ENCODE measurements at places on chromosomes 6 and 20. TPM values are rescaled to one million over a fixed set of nuclear protein-coding genes. Genes with fewer than 3 reads are reported as not detected.

DNA sequence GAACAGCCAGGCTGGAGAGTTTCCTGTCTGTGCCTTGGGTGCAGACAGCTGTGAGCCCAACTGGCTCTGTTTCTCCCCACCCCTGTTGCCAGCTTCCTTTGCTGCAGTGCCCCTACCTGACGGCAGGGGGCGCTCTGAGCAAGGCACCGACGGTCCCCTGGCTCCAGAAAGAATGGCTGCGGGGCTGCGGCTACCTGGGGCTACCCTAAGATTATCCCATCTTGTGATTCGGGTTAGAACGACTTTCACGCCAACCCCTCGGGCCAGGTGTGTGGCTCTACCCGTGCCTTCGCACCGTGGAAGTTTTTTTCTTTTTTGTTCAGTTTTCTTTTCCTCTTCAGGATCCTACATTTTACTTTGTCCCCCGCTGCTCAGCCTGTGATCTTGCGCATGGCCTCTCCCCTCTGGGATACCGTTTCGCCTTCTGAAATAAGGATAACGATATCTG, 33.4 kb upstream of the AAR2 start:
- DNase-seq = no peak

DNA sequence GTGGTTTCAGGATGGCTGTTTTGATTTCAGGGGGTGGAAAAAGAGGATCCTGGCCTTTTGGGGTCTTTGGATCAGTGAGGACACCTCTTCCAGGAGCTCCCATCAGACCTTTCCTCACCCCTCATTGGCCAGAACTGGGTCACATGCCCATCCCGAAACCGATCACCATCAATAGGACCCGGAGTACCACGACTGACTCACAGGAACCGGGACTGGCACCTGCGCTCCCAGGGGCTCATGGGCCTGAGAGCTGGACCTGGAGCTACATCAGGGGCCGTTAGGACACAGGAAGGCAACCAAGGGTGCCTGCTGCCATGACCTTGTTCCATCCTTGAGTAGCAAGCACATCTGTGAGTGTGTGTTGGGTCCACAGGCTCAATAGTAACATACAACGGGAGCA, 180.4 kb downstream of the BMP7 start:
- no peak for DNase-seq

DNA sequence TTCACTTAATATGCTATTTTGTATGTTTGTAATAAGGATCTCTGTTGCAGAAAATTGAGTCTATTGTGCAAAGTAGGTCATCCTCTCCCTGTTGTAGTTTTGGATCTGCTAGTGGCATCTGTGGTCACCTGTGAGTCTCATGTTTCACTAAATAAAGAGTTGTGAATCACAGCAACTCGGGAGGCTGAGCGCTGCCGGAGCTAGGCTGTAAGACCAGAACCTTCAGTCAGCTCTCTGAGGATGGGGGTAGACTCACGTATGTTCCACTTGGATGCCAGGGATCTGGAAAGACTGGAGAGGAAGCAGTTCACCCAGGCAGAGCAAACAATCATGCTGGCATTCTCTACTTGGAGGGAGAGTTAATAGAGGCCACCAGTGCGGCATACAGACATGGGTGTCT, 187.3 kb upstream of the FOXA2 start:
- no peak for DNase-seq

OR2H1 gene
- under 0.01 TPM for total RNA-seq

GRCh38 chr20:64161356-64162238, 2.7 kb upstream of the MYT1 start:
- peak; percentile 58 for DNase-seq

- no peak for DNase-seq
Measured at GRCh38 chr6:18070486-18070885, 52.0 kb downstream of the NHLRC1 start.

GRCh38 chr20:61317966-61318530, 66.0 kb downstream of the CDH4 start:
- DNase-seq = no peak

- DNase-seq = no peak
Measured at GRCh38 chr6:37784585-37784967, 35.0 kb upstream of the ZFAND3 start.

GRCh38 chr6:136950436-136951126, 28.5 kb downstream of the SLC35D3 start:
- DNase-seq = no peak

EYA4 gene
- total RNA-seq = under 0.01 TPM

DNA sequence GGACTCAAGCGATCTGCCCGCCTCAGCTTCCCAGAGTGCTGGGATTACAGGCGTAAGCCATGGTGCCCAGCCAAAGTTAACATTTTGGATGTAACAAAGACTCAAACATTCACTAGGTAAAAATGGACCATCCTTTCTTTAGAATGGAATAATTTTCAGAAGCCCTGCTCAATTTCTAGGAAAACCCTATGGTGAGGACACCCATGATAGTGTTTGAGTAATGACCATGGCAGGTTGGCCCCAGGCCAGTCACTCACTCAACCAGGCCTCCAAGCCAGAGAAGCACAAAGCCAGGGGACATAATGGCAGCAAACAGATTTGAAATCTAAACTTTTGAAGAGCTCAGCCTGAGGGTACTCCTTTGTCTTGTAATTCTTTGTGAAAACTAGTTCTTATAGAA, 59.9 kb upstream of the GPR6 start:
- DNase-seq = no peak

PPIL6 gene
- total RNA-seq = 0.76 TPM

DNA sequence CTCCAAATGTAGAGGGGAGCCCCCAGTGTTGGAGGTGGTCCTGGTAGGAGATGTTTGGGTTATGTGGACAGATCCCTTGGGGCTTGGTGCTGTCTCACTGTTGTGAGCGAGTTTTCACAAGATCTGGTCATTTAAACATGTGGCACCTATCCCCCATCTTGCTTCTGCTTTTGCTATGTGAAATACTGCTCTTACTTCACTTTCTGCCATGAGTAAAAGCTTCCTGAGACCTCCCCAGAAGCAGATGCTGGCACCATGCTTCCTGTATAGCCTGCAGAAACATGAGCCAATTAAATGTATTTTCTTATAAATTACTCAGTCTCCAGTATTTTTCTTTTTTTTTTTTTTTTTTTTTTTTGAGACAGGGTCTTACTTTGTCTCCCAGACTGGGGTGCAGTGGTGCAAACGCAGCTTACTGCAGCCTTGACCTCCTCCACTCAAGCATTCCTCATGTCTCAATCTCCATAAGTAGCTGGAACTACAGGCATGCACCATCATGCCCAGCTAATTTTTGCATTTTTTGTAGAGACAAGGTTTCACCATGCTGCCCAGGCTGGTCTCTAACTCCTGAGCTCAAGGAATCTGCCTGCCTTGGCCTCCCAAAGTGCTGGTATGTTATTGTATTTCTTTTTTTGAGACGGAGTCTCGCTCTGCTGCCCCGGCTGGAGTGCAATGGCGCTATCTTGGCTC, 177.1 kb downstream of the ALDH8A1 start:
- no peak for DNase-seq

DNA sequence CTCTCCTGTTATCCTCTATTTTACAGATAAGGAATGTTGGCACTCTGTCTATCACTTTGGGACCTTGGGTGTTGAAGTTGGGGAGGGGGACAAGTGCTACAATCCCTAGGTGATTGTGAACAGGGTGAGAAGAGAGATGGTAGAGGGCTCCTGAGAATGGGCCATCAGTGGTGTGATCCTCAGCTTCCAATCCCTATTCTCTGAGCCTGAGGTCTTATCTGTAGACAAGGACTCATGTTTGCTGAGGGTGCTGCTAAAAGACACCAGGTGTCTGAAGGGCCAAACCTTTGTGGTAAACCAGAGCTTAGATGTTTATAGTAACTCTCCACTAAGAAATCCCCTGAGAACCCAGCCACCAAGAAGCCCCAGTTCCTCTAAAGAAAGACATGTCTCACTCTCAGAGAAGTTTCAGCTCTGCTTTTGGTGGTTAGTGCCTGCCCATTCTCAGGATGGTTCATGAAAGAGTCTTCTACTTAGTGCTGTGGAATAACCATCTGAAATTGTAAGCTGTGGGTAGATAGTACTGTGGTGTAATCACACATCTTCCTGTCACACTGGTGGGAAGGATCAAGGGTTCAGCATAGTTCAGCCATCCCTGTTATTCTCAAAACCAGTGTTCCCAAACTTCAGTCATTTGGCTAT, 58.2 kb upstream of the IL20RA start:
- DNase-seq = no peak

- DNase-seq = no peak
Measured at GRCh38 chr20:51144476-51144875, 121.6 kb upstream of the KCNG1 start.

TCF21 gene
- total RNA-seq = not detected

DNA sequence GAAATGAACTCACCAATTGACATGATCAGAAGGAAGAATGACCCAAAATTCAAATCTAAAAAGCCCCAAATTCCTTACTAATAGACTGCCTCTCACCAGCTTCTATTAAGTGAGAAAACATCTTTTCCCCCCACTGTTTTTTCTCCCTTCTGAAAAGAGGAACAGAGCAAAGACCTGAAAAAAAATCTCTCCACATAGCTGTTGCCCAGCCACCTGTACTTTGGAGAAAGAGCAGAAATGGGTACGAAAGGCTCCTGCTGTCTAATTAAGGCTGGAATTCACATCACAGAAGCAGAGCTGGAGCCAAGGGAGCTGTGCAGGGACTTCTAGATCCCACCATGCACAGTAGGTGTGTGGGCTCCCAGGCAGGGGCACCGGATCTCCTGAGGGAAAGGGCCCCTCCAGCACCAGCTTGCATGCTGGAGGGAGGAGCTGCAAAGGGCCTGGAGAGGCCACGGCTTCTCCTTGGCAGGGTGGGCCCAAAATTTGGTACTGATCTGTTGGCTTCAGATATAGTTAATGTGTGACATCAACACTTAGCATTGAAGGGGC, 73.2 kb upstream of the DUSP22 start:
- DNase-seq = no peak

DNA sequence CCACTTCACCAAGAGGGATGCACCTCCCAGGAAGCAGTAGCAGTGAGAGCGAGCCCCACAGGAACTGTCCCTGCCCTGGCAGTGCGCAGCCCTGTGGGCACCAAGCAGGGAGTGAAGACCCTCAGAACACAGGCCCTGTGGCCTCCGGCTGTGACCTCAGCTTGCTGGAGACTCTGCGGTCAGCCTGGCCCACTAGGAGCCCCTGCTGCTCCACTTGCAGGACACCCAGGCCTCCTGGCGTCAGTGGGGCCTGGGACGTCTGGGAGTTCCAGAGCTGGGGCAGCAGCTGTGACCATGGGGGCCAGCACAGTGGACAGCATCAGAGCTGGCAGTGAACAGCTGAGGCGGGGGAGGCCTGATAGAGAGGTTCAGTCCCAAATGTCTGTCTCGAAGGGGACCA, 28.3 kb downstream of the PXDC1 start:
- DNase-seq = no peak

DNA sequence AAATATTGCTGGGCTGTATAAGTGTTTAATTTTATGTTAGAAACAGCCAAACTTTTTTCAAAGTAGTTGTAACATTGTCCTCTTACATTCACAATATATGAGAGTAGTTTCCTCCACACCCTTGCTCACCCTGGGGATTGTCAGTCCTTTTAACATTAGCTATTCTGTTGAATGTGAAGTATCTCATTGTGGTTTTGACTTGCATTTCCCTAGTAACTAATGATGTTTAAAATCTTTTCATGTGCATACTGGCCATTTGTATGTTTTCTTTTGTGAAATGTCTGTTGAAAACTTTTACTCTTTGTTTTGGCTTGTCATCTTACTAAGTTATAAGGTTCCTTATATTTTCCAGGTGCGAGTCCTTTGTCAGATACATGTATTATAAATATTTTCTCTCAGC, 32.9 kb downstream of the TRIM38 start:
- DNase-seq = no peak

LAMA5 gene
- 18.6 TPM for total RNA-seq

GRCh38 chr6:56581296-56581925, 61.3 kb downstream of the DST start:
- DNase-seq = no peak

DNA sequence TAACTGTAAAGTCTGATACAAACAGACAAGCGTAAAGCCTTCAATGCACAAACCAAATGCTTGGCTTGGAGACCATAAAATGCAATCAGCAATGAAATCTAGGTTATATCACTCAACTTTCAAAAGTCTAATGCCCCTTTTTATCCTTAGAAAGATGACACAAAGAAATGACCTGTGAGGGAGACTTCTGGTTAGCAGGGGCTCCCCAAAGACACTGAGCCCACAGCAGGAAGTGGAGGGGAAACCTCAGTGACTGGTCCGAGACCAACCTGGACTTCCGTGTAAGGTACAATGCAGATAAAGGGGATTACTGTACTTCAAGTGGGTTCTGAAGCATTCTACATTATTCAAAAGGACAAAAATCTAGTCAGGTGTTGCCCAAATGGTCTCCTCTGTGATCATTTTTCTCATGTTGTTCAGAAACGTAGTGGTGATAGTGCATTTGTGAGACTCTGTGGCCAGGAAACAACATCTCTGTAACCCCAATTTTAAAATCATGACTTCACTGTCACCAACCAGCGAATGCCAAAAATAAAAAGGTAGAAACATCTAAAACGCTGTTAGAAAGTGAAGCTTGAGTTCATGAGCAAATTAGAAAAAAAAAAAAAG, 88.2 kb downstream of the HIVEP2 start:
- DNase-seq = no peak

DNA sequence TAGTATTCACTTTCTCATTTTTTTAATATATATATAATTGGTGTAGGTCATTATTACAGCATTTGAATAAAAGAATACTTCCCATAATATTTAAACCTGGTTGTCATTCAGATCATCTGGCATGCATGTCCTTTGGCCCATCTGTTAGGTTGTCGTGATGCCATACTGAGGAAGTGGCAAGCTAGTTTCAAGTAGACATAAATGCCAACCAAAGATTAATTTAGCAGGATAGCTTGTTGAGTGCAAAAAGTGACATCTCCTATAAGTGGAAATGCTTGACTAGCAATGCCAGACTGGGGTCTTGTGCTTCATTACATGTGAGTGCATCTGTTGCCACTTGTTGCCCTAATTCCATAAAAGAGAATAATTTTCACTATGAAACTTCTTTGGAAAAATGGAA, 1044.7 kb downstream of the GRIK2 start:
- no peak for DNase-seq

LY6G6D gene
- not detected for total RNA-seq

ORC3 gene
- total RNA-seq = 10.1 TPM

AFG1L gene
- 1.8 TPM for total RNA-seq

- no peak for DNase-seq
Measured at GRCh38 chr6:122567034-122567433, 43.2 kb upstream of the PKIB start.

C6orf163 gene
- 0.26 TPM for total RNA-seq

DNA sequence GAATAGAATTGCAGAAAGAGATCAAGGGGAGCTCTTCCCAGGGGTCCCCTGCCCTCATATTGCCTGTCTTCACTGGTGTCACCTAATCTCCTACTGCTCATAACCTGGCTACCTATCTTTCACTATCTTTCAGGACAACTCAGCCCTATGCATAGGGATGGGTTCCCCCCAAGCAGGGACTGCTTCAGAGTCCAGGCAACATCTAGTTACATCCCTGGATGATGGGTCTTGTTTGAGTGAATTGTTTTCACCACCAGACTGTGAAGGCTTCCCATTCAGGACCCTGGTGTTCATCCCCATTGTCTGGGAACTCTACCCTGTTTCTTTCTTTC, 850 bp upstream of the HECA start:
- DNase-seq = no peak

- no peak for DNase-seq
Measured at GRCh38 chr6:1911474-1911873, 301.8 kb downstream of the FOXC1 start.

- DNase-seq = no peak
Measured at GRCh38 chr20:59603176-59603575, 1.2 kb upstream of the PHACTR3 start.

Measured in dermis microvascular lymphatic vessel endothelial cell (primary cell).